ENCODE measurements at places on chromosomes 5 and 9.

GRCh38 chr5:156491766-156492165 is 164.8 kb downstream of the SGCD start:
- no peak for DNase-seq

DNA sequence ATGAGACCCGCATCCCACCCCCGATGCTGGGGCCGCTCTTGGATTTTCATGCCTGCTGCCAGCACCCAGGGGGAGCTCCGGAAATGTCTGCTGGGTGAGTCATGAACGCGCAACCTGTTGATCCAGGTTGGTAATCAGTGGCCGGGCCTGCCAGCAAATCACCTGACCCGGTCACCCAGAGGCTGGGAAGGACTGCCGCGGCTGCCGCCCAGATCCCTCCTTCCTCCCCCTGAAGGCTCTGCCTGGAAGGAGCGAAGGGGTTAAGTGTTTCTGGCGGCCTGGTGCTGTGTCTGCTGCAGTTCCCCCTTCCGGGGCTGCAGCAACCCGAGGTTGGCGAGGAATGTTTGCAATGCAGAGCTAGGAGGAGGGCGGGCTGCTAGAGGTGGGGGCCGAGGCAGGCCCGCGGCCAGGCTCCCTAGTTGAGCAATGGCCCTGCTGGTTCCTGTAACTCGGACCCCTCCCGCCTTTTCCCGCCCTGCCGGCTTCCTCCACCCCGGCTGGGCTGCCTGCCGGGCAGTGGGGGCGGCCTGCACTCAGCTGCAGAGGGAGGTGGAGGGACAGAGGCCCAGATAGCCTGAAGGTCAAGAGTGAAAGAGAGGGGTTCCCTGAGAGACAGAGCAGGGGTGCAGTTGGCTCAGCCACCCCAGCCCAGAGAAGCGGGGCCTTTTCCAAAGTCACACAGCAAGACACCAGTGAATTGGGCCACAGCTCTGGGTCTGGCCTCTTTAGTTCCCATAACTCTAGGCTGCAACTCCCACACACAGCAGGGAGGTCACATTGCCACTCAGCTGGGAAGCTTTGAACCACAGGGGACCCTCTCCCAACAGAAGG is 156.3 kb upstream of the IER5L start:
- DNase-seq = peak; percentile 43

GRCh38 chr5:127744241-127744640 is 41.0 kb downstream of the CCDC192 start:
- DNase-seq = no peak

DNA sequence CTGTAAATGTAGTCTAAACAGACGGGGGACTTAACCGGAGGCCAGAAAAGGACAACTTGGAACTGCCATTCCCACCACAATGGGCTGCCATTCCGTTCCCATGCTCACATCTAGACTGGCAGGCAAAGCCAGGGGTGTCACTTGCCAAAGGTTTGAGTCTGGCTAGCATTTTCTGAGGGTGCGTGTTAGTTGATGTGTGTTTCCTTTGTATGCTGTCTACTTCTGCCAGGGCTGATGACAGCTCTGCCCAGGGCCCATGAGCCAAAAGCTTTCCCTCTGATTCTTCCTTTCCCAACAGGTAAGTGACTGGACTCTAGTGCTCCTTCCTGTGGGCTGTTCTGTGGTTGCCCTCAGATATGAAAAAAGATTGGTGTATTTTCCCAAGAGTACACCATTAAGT is 68.0 kb downstream of the ZNF608 start:
- no peak for DNase-seq

All from activated CD8-positive, alpha-beta memory T cell treated with anti-CD3 and anti-CD28 coated beads, Interleukin-2, amount 50 U/mL, for 4 hours (primary cell).